ENCODE measurements at places on chromosomes 12 and 14.
A peak's percentile ranks its signal among the peaks of the same experiment; 100 is the strongest.

DNA sequence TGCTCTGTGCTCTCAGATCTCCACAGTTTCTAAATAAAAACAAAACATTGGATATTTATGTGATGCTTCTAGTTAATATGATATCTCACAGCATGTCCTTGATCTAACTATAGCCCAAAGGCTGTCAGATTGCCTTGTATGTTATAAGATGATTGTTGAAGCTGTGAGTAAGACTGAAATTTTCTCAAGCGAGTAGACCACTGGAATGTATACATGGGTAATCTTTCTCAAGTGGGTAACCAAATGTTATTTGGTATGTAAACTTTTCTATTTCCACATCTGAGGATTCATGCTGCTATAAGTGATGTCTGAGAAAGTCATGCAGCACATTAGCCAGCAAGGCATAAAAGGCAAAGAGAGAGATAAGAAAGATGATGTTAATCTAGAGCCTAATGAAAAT lies 886.7 kb downstream of the NRXN3 start:
- no peak for DNase-seq

DNA sequence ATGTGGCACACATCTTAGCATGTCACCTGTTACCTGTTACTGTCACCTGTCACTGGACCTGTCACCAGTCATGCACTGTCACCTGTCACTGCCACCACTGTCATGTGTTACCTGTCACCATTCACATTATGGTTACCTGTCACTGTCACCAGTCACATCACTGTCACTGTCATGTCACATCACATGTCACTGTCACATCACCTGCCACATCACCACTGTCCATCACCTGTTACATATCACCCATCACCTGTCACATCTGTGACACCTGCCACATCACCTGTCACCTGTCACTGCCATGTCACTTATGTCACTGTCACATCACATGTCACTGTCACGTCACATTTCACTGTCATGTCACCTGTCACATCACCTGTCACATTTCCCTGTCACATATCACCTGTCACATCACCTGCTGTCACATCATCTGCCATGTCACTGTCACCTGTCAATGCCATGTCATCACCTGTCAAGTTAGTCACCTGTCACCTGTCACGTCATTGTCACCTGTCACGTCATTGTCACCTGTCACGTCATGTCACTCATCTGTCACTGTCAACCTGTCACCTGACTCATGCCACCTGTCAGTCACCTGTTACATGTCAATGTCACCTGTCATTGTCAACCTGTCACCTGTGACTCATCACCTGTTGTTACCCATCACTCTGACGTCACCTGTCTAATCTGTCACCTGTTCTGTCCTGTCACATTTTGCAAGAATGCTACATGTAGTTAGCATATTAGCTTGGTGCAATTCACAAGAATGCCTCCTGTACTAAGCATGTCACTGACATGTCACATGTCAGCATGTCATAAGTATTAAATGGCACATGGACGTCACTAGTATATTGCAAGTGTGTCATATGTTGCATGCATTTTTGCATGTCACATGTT lies 29.0 kb upstream of the TESC start:
- DNase-seq: no peak

DNA sequence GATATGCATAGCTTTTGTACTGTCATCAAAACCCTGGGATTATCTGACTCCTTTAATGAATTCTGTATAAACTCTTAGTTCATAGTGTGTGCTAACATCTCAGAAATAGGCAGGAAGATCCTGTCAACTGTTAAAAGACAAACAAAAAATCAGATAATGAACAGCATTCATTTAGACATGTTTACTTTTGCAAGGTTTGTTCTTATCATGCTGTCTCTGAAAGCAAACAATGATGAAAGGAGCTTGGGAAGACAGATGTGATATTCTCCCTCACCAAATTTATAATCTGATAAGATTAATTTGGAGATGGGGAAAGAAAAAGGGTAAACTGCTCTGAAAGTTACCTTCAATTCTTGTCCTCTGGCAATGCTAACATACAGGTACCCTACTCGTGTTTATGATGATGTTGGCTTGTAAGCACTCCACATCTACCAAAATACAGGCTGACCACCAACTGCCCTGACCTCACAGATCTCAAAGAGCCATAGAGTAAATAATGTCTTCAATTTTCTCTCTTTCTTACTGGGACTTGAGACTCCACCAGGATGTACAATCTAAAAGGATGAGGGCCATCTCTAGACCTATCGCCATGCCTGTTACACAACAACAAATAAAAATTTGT lies 233.8 kb downstream of the SSPN start:
- DNase-seq: no peak

GRCh38 chr14:33567023-33567728 lies 383.7 kb downstream of the EGLN3 start:
- no peak for DNase-seq

GRCh38 chr12:109440851-109441490 lies 36.1 kb downstream of the KCTD10 start:
- DNase-seq: no peak

- DNase-seq: peak; percentile 56
Measured at GRCh38 chr12:6570264-6570887, 2.3 kb upstream of the NOP2 start.

DNA sequence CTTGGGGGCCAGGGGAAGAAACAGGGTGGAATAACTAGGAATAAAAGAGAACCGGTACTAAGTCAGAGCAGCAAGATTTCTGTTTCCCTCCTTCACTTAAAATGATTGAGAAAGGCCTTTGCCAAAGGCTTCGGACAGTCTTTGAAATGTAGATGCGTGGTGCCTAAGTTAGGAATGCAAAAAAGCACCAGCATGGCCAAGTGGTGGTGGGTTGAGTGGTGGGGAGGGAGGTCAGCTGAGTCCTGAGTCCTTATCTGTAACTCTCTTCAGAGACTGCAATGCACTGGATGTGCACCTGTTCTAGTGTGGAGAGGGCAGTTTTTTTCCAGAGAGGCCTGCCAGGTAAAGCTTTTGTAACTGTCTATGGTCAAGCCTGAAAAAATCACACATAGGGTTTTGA lies 919.9 kb downstream of the FSCB start:
- no peak for DNase-seq

- no peak for DNase-seq
Measured at GRCh38 chr12:3480764-3481163, 10.2 kb upstream of the PRMT8 start.

GRCh38 chr12:116015525-116015924 lies 262.0 kb downstream of the MED13L start:
- DNase-seq: no peak

DNA sequence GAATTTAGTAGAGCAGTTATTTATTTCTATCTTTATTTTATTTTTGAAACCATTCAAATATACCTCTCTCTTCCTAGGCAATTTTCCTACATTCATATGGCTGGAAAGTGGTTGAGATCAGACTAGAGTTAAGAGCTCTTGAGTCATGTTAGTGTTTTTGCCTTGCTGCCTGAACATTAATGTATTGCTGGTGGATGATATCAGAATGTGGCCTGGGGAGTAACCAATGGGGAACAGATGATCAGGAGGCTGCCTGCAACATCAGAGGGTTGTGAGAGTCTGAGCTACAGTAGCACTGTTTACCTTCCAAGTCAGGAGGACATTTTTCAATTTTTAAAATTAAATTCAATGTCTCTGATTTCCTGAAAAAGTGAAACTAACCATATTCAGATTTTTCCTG lies 166.3 kb upstream of the TRHDE start:
- no peak for DNase-seq

- DNase-seq: no peak
Measured at GRCh38 chr12:52452101-52452500, at the start of gene KRT6B. Gene KRT6B (minus strand): TSS chr12:52452146. CDS start chr12:52452078, 68 bp downstream.

DNA sequence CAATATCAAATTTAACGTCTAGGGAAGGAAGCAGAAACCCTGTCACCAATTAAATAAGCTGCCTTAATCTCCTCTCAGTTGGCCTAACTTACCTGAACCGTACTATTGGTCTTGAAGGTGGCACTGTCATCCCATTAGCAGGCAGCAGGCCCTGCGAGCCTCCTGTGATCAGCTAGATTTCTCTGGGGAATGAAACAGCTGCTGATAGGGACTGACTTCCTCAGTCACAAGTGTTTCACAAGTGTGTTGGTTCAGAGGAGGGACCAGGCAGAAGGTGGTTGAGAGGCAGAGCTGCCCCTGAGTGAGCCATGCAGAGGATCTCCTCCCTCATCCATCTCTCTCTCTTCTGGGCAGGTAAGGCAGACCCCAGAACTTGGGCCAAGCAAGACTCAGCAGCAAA lies 166.8 kb downstream of the DAD1 start:
- DNase-seq: no peak

- DNase-seq: no peak
Measured at GRCh38 chr12:109934026-109934425, 34.0 kb downstream of the TCHP start.

DNA sequence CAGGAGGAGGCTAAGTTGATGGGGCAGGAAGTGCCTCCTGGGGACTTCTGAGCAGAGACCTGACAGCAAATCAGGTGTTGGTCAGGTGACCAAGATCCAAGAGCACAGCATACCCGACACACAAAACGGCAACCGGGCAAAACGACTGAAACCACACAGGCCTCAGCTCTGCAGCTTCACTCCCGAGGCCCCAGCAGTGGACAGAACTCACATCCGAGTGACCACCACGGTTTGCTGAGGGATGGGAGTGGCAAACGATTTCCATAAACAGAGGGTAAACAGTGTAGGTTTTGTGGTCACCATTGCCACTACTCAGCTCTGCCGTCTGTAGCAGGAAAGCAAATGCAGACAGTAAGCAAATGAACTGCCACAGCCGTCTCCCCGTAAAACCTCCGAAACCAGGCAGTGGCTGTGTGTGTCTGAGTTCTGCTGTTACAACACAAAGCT lies 14.4 kb downstream of the CHFR start:
- peak; percentile 29 for DNase-seq

GRCh38 chr12:52648012-52648550 lies 3.9 kb downstream of the KRT2 start:
- DNase-seq: no peak

- no peak for DNase-seq
Measured at GRCh38 chr14:44374906-44375305, 132.2 kb downstream of the FSCB start.

- DNase-seq: no peak
Measured at GRCh38 chr12:92145481-92145730, 240 bp downstream of the BTG1 start.

Data from activated CD4-positive, alpha-beta memory T cell treated with anti-CD3 and anti-CD28 coated beads, Interleukin-2, amount 10 ng/mL, durations not matched to agents 7 days and 5 days (primary cell).